Fibroblast of skin of right biceps (primary cell): ENCODE measurements at places on chromosomes 1 and 21.

DNA sequence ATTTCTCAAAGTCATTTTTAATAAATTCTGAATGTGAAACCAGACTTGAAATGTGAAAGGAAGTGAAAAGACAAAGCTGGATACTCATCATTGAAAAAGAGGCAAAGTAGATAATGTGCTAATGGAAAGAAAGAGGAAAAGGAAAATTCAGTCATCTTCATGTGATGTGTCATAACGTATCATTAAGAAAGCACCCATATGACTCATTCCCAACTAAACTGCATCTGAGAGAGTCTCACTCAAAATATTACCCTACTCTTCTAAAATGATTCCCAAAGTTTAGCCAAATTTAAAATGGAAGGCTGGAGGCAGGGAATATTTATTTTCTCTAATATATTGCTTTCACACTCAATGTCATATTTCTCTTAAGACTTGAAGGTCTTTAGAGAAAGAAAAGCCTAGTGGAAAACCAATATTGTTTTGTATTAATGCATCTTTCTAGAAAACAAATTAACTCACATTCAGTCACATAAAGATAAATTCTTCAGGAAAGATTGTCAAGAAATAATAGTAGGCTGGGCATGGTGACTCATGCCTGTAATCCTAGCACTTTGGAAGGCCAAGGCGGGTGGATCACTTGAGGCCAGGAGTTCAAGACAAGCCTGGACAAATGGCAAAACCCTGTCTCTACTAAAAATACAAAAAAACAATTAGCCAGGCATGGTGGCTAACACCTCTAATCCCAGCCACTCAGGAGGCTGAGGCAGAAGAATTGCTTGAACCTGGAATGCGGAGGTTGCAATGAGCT lies 129.9 kb downstream of the SLC30A10 start:
- DNase-seq: peak; percentile 81

GRCh38 chr1:23177438-23178380 lies 9.1 kb upstream of the LUZP1 start:
- peak; percentile 85 for DNase-seq

DNA sequence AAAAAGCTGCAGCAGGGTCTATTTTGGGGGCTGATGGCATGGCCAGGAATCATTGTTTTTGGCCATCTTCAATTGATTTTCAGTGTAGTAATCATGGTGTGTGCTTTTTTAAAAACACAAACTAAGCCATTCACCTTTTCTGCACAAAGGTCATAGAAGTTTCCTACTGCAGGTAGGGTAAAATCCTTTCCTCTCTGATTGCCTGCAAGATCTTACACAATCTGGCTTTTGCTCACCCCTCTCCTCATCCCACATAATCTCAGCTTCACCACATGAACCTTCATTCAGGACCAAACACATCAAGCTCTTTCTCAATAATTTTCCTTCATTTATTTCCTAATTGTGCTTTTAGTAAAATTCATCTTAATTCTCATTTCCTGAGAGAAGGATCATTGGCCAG lies 38.3 kb upstream of the GBP5 start:
- no peak for DNase-seq

GRCh38 chr1:3772715-3773571 lies at the start of gene SMIM1:
TSS of gene SMIM1 (plus strand) at chr1:3772749. CDS start at chr1:3775374, 2,625 bp downstream.
- no peak for DNase-seq

DNA sequence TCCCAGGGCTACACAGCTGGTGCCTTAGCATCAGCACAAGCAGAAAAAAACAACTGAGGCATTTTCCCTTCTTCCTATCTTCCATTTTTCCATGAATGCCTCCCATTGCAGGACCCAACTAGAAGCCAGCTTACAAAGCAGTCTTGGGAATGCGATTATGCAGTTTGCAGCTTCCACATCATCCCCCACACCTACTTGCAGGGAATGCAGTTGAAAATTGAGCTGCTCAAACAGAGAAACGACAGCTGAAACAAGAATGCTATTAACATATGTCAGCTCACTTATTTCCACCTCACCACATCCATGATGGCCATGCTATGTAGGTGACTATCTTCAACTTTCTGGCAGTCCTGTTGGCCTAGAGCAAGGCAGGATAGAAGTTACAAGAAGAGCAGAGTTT lies 150.6 kb upstream of the KCTD3 start:
- DNase-seq: peak; percentile 49

GRCh38 chr1:246012341-246012740 lies 494.7 kb downstream of the SMYD3 start:
- peak; percentile 43 for DNase-seq

DNA sequence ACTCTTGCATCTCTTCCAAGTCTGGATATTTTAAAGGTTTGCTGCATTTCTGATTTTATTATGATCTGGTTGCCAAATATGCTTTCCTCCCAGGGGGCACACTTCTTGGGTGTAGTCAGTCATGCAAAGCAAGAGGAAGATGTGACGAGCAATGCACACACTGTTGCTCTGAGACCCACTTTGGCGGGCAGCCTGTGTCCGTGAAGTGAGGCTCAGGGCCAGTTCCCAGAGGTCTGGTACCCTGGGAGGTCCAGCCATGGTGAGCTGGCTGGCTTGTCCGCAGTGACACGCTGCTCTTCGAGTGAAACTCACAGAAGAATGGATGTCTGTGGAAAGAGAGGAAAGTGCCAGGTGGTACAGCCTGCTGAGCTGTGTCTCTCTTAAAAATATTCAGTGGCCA lies 52.8 kb upstream of the EDN2 start:
- peak; percentile 89 for DNase-seq

DNA sequence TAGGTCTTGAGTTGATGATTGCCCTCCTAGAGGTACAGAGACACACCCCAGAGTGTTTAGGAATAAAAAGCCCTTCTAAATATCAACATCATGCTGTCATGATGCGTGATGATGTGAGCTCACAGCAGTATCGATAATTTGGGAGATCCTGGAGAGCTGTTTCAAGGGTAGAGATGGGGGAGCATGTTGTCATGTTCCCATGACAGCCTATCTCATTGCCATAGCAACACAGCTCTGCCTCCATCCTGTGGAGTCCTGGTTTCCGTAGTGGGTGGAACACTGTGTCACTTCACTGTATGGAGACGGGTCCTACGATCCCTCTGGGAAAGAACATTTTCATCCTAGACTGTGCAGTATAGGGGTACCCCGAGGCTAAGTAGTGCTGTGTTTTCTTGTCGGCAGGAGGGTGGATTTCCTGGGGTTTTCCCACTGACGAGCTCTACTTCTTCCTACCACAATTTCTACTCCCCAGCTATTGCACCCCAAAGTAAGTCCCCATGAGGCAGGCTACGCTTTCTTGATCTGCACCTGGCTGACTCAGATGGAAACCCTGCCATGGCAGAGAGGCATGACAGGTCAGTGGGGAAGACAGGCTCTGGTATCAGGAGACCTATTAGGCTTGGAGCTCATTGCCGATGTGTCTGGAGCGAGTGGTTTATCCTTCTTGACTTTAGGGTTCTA lies 7.2 kb downstream of the KISS1 start:
- DNase-seq: no peak

DNA sequence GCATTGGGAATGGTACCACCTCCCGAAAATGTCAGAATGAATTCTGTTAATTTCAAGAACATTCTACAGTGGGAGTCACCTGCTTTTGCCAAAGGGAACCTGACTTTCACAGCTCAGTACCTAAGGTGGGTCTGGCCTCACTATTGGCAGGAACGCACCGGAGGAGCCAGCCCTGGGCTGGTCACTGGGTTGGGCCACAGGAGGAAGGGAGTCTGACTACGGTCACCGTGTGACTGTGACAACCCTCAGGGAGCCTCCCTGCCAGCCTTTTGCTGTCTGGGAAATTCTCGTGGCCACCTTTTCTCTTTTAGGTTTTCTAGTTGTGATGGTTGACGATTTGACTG lies 2.2 kb downstream of the IL10RB start:
- DNase-seq: no peak

GRCh38 chr1:70978623-70979022 lies 69.0 kb downstream of the PTGER3 start:
- no peak for DNase-seq

DNA sequence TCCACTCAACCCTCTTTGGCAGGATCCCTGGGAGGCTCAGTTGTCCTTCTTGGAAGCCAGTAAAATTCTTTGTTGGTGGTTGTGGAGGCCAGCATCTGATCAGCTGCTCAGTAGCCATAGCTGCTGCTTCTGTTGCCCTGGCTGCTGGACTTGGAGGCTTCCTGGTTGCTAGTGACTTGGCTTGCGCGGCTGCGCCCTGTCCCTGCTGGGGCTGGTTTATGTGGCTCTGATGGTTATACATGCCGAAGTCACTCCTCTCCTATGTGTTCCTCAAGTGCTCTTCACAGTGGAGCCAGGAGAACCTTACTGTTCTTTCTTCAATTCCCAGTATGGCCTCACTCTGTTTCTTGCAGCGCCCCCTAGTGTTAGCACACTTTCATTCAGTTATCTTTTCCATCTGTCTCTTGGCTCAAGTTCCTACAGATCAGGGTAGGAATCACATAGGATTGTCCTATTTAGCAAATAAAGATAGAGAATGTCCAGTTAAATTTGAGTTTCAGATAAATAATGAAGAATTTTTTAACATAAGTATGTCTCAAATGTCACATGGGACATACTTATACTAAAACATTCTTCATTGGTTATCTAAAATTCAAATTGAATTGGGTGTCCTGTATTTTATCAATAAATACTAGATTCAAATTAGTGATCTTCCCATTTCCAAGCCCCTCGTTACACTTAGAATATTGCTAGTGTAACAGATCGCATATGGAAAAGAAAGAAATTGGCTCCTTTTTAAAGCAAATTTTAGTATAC lies 176.5 kb downstream of the TGFB2 start:
- DNase-seq: peak; percentile 56

DNA sequence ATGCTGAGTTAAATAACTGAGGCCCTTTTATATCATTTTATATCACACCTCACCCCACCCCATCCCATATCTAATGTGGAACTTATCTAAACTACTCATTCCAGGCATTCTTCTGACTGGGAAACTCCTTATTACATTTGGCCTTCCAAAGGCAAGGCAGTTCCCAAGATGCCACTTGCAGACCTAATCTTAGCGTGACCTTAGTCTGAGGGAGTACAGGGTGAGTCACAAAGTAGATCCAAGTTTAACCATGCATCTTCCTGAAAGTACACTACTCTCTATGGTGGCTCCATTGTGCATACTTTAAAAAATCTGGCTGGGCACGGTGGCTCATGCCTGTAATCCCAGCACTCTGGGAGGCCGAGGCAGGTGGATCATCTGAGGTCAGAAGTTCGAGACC lies 353.6 kb upstream of the C1orf87 start:
- peak; percentile 9 for DNase-seq

DNA sequence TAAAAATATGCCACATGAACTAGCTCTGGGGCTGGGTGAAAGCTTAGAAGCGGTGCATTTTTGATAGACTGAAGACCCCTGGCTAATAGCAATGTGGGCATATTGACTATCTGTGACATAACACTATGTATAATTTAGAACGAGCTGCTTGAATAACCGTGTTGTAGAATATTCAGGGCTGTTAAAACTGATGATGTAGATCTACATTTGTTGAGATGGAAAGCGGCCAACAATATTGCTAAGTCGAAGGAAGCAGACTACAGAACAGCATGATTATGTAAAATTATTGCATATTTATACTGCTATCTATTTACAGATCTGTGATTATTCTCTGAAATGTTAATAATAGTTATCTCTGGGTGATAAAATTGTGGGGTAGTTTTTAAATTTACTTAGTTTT lies 41.1 kb upstream of the BCL10 start:
- peak; percentile 29 for DNase-seq

DNA sequence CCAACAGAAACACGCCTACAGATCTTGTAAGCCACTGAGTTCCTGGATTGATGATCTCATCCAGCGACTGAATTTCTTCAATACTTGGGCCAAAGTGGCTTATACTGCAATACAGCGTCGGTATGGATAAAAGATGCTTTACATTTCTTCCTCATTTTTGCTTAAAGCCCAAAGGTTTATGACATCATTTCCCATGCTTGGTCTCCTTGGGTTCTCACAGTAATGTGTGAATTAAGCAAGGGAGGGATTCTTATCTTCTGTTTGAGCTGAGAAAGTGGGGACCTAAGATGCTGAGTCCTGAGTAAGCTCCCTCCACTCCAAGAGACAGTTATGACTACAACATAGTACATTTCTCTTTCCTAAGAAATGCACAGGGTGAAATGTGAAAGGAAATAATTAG lies 39.5 kb downstream of the LBR start:
- DNase-seq: peak; percentile 55

GRCh38 chr1:31939484-31940329 lies 1.5 kb upstream of the PTP4A2 start:
- DNase-seq: peak; percentile 85

GRCh38 chr1:115564201-115564600 lies 77.6 kb upstream of the VANGL1 start:
- DNase-seq: peak; percentile 4

DNA sequence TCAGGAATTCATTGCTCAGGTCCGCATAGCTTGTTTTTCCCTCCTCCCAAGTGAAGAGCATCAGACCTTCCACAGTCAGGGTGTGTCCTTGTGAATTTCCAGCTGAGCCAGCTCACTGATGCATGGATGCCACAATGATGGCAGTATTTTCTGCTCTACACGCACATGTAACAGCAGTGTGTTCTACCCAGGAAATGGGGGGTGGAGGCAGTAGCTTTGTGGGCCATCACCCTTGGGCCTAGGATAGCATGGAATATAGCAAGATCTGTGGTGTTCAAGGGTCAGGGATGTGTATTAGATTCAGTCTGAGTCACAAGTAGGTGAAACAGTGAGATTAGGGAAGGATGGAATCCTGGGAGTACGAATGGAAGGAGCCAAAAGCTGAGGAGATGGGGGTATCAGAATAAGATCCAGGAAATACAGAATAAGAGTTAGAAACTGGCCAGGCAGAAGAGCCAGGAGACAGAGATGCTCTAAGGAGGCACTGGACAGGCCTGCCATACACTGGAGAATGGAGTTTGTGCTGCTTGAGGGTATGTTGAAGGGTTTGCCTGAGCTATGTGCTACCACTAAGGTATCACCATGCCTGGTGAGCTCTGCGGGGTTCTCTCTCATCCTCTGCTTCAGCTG lies 90.6 kb upstream of the CNIH3 start:
- DNase-seq: peak; percentile 37

DNA sequence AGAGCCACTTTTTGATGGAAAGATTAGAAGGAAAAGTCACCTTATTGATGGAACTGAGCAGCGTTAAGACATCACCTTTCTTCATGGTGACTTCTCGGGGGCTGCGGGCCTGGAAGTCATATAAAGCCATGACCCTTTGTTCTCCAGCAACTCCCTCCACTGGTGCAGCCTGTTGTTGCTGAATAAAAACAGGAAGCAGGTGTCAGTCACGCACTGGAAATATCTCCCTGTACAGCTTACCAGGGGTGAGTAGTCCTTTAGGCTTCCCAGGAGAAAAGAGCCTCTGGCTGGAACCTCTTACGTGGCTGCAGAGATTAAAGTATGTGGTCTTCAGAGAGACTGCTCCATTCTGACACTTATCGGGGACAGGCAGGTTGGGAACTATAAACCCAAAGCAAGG lies 31.9 kb downstream of the SPTA1 start:
- no peak for DNase-seq

DNA sequence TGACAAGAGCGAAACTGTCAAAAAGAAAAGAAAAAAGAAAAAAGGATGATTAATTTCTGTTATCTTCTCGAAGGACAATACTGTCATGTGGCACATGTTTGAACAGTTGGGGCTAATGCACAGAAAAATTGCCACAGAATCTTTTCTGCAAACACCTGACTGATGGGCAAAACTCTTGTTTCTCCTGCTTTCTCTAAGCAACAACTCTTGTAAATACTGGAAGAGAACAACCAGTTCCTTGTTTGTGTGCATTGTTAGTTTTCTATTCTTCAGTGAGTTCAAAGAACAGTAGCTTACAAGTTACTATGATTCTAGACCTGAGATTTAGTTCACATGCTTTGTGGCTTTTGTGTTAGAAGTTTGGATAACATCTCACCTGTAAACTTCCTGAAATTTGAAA lies 60.7 kb downstream of the CDC14A start:
- no peak for DNase-seq

- no peak for DNase-seq
Measured at GRCh38 chr1:84672080-84672854, 18.0 kb downstream of the SSX2IP start.
